ENCODE measurements at places on chromosomes 5 and 9.

GRCh38 chr5:38547257-38547656, 9.2 kb downstream of the LIFR start:
- no peak for DNase-seq

DNA sequence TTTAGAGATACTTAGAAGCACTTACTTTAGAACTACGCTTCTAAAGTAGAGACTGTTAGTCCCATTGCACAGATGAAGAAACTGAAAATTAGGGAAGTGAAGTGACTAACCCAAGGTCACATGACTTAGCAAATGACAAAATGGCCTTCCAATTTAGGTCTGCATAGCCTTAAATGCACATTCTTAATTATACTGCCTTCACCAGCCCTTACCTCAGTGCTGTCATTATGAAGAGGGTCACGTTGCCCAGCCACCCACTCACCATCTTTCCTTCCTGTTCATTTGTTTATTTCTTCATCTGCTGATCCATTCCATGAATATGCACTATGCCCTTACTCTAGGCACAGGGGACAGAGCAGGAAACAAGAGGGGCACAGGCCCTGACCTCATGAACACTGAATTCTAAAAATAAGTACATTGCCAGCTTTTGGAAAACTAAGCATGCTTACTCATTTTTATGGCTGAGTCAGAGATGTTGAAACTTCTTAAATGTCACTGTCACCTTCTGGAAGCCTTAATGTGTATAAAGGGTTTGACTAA, 8.6 kb downstream of the HAVCR2 start:
- DNase-seq: no peak

- no peak for DNase-seq
Measured at GRCh38 chr5:17314907-17315471, 97.6 kb downstream of the BASP1 start.

DNA sequence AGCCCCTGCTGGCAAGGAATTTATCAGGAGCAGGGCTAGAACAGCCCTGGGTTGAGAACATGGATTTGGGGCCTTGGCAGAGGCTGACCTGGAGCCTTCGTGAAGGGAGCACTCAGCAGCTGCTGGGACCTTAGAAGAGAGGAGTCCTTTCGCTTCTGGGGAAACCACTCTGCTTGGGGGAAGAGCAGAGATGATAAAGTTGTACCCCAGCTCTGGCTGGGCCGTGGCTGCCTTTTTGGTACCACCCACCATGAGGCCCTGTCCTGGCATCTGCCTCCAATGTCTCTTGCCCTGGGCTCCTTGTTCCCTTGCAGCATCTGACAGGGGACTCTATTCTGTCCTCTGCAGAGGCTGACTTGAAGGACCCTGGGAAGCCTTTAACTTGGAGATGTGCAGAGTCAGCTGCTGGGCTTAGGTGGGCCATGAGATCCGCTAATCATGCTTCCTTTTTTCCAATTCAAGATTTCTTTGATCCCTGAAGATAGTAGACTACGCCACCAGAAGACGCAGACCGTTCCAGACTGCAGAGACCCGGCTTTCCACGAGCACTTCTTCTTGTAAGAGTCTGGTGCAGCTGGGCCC, 20.2 kb downstream of the RGS3 start:
- no peak for DNase-seq

DNA sequence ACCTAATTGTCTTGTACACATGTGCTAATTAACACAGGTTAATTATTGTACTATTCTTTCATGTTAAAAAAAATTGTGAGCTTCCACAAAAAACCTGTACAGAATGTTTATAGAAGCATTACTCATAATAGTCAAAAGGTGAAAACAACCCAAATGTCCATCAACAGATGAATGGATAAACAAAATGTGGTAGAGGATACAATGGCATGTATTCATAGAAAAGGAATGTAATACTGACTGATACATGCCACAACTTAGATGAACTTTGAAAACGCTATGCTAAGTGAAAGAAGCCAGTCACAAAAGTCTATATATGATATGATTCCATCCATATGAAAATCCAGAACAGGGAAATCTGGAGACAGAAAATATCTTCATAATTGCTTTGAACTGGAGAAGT, 25.6 kb downstream of the RRAGA start:
- DNase-seq: no peak

DNA sequence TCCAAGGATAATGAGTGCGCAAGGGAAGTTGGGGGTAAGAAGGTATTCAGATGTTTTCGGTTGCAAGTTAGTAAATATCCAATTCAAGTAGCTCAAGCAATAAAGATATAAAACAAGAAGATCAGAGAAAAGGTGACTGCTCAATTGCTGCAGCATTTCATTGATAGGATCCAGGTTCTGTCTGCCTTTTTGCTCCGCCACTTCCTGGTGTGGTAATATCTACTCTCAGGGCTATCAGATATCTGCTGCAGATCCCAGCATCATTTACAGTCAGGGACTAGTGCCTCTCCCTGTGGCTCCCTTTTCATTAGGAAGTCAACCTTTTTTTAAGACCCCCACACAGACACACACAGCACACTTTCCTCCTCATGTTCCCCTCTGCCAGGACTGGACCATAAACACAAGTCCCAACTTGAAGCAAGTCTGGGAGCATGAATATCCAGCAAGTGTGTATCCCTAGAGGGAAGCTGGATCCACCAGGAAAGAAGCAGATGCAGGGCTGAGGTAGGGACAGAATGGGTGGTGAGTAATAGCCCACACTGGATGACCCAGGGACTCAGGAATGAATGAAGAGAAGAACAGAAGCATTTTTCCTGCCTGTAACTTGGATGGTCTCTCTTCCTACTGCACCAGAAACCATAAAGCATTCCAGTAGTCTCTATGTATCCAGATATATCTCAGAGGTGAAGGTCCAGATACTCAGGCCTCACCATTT, 53.7 kb downstream of the ZNF622 start:
- DNase-seq: peak; percentile 36

DNA sequence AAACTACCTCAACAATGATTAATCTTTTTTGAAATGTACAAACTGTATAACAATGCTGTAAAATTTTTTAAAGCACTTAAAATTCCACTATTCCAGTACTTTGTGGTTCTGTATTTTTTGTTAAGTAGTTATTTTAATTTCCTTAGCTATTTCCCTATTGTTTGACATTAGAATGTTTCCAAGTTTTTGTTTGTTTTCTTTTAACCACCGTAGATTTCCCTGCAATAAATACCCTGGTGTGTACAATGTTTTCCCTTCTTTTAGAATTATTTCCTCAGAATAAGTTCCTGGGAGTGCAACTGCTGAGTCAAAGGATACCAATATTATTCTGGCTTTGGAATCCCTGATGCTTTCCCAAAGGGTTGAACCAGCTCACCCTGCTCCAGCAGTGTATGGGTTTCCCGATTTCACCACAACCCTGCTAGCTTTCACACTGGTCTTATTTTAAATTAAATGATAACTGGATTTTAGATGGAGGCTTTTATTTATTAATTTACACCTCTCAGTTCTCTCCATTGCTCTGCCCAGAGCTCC, 20.6 kb upstream of the ANGPTL2 start:
- DNase-seq: no peak

DNA sequence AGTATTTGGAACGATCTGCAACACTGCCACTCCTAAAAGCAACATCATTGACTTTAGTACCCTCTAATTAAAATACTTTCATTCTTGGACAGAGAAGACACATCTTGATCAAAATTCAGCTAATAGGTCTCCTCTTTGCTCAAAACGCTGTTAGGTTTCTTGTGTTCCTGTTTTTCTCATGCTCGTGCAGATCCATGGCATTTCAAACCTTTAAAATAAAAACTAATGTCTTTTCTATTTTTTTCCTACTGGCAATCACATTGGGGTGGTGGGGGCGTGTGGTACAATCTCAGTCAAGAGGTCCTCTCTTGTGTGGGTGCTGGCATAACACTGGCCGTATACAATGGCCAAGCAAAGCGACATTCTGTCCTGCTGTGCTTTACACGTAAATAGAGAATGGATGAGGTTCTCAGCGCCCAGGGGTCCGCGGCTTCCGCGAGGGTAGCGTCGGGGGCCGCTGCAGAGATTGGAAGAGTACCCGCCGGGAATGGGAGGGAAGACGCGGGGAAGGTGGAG, 315 bp upstream of the GPR150 start:
- DNase-seq: no peak
